ENCODE measurements at places on chromosomes 2 and 18.
A peak's percentile ranks its signal among the peaks of the same experiment; 100 is the strongest.

GRCh38 chr2:236688563-236689392, 119.2 kb downstream of the ACKR3 start:
- DNase-seq: no peak

DNA sequence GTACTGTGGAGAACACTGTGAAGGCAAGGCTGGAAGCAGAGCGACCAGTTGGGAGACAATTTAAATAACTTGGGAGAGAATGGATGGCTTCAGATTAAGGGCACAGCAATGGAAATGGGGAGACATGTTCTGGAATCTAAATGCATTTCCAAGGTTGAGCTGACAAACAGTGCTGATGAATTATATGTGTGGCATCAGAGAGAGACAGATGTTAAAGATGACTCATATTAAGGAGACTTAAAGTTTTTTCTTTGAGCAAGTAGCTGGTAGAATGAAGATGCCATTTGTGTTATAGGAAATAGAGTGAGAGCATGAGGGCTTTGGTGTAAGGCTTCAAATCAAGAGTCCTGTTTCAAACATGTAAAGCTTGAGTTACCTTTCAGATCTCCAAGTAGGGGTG, 441.8 kb downstream of the SETBP1 start:
- no peak for DNase-seq

GRCh38 chr2:19580264-19580663, 221.8 kb upstream of the OSR1 start:
- no peak for DNase-seq

DNA sequence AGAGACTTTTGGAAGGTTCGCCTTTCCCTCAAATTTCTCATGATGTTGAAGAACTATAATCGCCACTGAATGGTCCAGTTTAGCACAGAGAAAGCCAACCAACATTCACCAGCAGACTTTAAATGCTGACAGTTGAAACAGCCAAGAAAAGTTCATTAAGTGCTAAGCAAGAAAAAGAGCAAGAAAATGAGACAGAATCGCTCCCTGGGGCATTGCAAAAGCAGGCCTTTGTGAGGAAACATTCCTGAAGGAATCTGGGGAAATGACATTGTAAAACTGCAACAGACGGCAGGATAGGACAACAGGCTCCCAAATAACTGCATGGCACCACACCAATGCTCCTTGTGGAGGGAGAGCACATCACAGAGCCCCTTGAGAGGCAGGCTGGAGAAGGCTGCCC, 269.3 kb upstream of the ID2 start:
- DNase-seq: no peak

GRCh38 chr2:121665504-121665903, 16.2 kb upstream of the CLASP1 start:
- DNase-seq: no peak

GRCh38 chr2:197786010-197786877, 1.1 kb upstream of the BOLL start:
- DNase-seq: peak; percentile 58

- no peak for DNase-seq
Measured at GRCh38 chr2:201608021-201608420, 35.3 kb downstream of the TMEM237 start.

DNA sequence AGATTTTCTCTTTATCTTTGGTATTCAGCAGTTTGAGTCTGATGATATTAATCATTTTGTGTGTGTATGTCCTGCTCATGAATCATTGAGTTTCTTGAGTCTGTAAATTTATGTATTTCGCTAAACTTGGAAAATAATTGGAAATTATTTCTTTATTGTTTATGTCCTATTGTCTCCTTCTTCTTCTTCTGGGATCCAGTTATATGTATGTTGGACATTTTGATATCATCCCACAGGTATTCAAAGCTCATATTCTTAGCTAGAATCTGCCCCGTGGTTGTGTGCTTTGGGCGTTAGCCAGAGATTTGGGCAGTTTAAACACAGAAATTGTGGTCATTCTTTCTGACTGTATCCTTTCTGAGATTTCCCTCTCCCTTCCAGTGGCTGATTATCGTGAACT, 243.0 kb upstream of the SPRED2 start:
- DNase-seq: no peak

DNA sequence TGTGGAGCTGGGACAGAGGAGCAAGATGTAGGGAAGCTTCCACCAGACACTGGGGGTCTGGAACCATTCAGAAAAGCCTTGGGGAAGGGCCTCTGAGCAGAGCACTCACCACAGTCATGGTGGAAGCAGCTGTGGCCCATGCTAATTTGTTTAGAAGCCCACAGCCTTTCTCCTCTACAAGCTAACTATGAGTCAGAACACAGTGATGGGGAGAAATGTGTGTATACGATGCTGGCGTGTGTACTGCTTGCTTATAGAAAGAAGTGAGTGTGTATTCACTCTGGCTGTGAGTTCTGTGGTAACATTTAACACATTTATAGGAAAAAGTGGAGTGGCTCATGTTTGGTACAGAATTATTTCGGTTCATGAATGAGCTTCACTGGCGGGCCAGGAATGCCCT, 157.0 kb upstream of the ACAA2 start:
- DNase-seq: no peak

GRCh38 chr2:68158134-68158447, 403 bp downstream of the PNO1 start:
- no peak for DNase-seq

DNA sequence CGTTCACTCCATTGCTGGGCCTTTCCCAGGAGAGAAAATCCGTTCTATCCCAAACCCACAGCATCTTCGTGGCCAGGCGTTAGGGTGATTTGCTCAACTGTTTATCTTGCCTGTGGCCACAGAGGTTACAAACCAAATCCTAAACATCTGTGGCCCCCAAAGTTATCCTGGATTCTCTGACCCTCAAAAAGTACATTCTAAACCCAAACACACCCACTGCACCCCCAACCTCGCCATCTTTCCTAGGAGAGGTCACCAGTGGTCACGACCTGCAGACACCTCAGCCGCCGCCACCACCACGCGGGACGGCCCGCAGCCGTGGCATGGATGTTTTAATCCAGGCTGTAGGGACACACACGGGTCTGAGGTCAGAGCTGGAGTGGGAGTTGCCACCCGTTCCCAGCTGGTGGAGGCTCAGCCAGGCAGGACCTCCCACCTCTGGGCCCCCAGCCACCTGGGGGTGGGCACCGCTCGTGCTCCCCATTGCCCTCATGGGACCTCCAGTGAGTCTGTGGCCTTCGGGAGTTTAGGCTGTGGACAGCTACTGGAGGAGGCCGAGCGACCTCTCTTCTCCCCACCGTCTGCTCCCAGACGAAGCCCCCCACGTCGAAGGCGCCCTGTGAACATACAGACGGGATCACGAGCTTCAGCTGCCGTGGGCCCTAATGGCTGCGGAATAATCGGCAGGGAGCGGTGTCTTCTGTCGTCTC, 72.0 kb downstream of the KCNG2 start:
- no peak for DNase-seq

DNA sequence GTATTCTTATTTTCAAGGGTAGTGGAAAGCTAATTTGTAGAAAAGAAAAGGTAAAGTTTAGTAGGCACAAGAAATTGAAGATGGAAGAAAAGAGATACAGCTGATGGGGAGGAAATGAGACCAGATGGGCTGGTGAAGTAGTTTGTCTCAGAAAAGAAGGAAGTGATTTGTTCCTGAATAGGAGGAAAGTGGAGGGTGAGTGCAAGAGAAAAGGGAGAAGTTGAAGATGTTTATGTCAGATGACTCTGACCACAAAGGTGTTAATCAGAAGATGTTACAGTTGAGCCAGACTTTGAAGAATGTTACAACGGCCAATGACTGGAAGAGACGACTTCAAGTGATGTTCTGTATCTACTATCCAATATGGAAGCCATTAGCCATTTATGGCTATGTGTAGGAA, 21.2 kb downstream of the ZSCAN30 start:
- DNase-seq: no peak

DNA sequence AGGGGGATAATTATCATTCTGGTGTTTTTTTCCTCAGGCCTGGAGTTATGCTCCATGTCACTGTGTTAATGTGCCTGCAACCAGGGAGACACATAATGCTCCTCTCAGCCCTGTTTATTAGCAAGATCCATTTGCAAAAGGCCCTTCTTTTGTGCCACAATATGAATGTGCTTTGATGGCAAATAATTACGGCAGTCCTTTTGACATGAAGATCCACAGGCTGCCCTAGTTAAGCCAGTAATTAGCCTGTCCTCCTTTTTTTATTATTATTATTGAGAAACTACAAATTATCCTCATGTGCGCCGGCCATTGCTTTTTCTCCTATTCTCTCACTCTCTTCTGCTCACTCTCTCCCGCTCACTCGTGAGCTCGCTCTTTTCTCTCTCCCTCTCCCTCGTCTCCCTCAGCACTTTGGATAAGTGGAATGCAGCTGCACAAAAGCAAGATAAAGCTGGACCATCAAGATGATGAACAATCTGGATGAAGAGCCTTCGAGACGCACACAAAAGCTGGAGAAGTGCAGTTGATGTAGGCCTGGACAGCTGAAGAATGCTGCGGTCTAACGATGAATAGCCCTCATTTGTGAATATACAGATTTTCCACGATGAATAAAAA, 762.3 kb downstream of the BCL11A start:
- DNase-seq: no peak

- no peak for DNase-seq
Measured at GRCh38 chr2:86562485-86562921, 740 bp downstream of the CHMP3 start.

GRCh38 chr2:160490733-160491685, 2.6 kb downstream of the RBMS1 start:
- DNase-seq: no peak

DNA sequence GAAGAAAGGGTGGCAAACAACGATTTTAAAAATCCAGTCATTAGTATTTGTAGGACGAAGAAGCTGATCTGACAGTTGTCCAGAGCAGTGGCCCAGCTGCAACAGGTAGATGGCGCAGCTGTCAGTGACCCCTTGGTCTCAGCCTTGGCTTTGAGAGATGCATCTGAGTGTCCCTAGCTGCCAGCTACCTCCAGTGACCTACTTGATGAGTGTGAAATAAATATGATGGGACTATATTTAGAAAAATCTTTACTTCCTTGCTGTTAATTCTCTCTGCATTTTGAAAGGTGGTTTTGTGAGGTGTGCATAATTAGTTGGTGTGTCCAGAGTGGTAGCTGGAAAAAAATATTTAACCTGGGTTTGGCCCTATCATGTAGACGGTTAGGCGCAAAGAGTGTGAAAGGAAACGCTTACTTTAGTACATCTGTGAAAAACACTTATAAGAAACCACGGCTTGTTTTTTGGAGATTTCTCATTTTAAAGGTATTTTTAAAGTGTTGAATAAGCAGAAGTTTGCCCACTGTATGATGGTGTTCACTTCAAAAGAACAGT, 963 bp downstream of the INPP1 start:
- no peak for DNase-seq

- no peak for DNase-seq
Measured at GRCh38 chr2:102803041-102803896, 41.4 kb downstream of the TMEM182 start.

DNA sequence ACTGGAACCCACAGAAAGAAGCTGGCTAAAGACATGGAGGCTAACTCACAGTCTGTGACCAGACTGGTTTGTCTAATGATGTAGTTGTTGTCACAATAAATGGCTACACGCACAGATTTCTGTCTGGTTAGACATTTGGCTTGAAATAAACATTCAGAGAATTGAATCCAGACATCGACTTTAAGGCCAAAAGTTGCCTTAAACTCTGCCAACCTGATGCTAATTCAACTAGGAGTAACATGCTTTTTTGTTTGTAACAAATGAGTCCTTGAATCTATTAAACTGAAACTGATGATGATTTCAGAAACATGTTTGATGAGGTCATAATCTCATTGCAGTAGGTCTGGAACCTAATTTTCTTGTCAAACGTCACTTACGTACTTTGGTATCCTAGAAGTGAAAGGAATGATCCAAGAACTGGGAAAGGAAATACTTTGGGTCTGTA, 123.8 kb downstream of the ERBB4 start:
- DNase-seq: no peak

GRCh38 chr18:46413684-46414083, 243.3 kb downstream of the LOXHD1 start:
- no peak for DNase-seq

GRCh38 chr2:238104226-238104690, 4.1 kb downstream of the ESPNL start:
- no peak for DNase-seq

- no peak for DNase-seq
Measured at GRCh38 chr2:30694286-30695055, 112.8 kb downstream of the CAPN13 start.

DNA sequence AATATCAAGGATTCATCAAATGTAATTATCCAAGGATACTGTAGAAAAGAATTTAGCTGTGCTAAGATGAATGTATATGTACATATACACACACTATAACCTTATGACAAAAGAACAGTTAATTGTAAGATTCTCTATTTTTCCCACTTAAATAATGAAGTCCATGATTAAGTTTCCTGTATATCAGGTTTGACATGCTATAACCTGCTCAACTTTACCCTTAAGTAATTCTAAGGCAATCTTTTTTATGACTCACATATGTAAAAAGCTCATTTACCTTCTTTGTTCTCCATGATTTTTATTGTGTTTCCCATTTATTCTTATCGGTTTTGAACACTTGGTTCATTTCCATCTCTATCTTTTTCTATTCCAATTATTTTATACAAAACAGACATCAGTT, 1213.1 kb upstream of the SLC39A10 start:
- no peak for DNase-seq

- no peak for DNase-seq
Measured at GRCh38 chr18:34061226-34061625, 163.5 kb downstream of the NOL4 start.

- no peak for DNase-seq
Measured at GRCh38 chr2:173238385-173238784, 116.3 kb upstream of the CDCA7 start.

DNA sequence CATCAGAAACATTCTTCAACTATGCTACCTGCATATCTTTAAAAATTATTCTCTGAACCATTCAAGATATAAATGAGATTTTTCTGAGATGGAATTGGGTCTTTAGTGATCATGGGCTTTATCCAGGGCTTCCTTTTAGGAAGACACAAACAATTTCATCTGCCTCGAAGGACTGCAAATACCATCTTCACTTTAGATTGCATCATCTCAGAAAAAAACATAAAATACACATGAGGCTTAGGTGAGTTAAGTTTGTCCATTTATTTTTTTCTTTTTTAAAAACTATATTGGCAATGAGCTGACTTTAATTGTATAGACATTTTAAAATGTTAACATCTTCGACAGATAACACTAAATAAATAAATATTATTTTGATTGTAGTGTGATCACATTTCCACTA, 20.1 kb downstream of the TTN start:
- no peak for DNase-seq

DNA sequence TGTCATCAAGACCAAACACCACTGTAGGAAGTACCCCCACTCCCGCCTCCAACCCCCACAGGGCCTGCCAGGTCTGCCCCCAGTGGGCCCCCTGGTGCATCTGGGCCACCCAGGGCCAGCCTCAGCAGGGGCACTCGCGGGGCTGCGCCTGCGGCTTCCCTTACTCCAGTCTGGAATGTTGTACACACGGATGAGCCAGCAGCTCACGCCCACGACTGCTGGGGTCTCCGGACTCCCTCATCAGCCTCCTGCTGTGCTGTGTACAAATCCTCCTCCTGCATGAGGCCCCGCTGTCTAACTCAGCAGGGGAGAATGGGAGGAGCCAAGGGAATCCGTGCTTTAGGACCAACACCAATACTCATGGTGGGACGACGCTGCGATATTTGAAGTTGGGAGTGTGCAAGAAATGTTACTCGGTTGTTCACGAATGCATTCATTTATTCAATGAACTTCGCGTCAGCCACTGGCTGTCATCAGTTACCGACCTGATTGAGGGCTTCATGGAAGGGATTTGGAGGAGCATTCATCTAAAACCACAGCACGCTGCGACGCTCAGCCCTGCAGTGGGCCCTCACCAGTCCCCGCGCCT, 654 bp upstream of the ASB1 start:
- DNase-seq: no peak

Measured in activated CD4-positive, alpha-beta T cell treated with anti-CD3 and anti-CD28 coated beads for 24 hours (primary cell).